ENCODE measurements at places on chromosomes 3 and 15. TPM values are rescaled to one million over a fixed set of nuclear protein-coding genes. Genes with fewer than 3 reads are reported as not detected.

- H3K4me1 ChIP-seq: no peaks in the 10 kb centered on the region
- no peak for DNase-seq
- no peaks in the 10 kb centered on the region for H3K27me3 ChIP-seq
- no peak overlapping the region for H3K4me3 ChIP-seq
- no peak overlapping the region for H3K27ac ChIP-seq
Measured at GRCh38 chr3:13528217-13528867, 20.6 kb upstream of the FBLN2 start.

GRCh38 chr3:157384491-157384890 lies 52.2 kb upstream of the PTX3 start:
- H3K4me3 ChIP-seq: no peak overlapping the region
- no peaks in the 10 kb centered on the region for H3K4me1 ChIP-seq
- no peaks in the 10 kb centered on the region for H3K36me3 ChIP-seq
- no peak for DNase-seq
- H3K27ac ChIP-seq: no peak overlapping the region

- H3K4me1 ChIP-seq: no peaks in the 10 kb centered on the region
- H3K36me3 ChIP-seq: no peaks in the 10 kb centered on the region
- peaks cover 3% of the 10 kb centered on the region for H3K27me3 ChIP-seq
- no peak overlapping the region for H3K4me3 ChIP-seq
- no peak overlapping the region for H3K27ac ChIP-seq
Measured at GRCh38 chr3:133191818-133192217, 153.6 kb downstream of the TMEM108 start.

DNA sequence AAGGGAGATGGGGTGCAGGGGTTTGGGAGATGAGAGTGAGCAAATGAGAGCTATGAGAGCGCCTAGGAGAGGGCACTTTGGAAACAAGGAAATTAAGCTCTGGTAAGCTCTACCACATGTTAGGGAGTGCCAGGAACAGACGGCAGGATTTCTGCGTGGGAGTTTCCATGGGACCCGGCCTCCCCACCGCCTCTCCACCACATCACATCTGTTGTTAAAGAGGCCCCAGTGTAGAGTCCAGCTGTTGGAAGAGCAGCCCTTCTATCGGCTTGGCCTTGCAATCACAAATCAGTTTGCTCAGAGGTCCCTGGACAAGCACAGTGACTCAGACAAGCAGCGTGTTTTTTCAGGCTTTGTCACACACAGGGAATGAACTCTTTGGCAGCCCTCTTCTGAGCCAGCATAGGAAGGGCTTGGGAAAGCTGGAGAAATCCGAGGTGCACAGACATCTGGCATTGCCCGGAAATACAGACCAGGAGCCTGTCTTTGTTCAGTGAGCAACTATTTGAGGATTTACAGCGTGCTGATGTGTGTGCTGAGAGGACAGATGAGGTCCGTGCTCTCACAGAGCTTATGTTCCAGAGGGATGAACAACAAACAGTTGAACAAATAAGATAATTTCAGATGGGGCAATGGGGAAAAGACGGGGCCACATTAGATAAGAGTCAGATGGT lies 370.6 kb upstream of the PROK2 start:
- H3K4me3 ChIP-seq: no peak overlapping the region
- H3K27me3 ChIP-seq: peaks cover 3% of the 10 kb centered on the region
- H3K36me3 ChIP-seq: no peaks in the 10 kb centered on the region
- peaks cover 20% of the 10 kb centered on the region for H3K4me1 ChIP-seq
- no peak for DNase-seq
- H3K27ac ChIP-seq: no peak overlapping the region

Gene SLC25A20
- 5.7 TPM for polyA plus RNA-seq

DNA sequence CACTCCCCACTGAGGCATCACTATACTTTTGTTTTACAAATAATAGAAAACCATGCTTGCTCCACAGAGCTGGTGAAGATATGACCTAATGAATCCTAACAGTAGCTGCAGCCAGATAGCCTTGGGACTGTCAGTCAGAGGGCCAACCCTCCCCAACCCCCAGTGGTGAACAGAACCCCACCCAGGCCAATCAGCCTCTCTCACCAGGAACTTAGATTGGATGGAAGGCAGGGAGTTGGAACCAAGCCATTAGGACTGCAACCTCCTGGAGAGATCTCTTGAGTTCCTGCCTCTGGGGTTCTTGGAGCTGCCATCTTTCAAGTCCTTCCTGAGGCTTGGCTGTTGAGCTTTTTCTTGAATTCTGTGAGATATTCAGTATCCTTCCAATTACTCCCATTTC lies 3.0 kb upstream of the MRPS22 start:
- no peak for DNase-seq
- peaks cover 10% of the 10 kb centered on the region for H3K4me1 ChIP-seq
- H3K27me3 ChIP-seq: no peaks in the 10 kb centered on the region
- H3K4me3 ChIP-seq: no peak overlapping the region

DNA sequence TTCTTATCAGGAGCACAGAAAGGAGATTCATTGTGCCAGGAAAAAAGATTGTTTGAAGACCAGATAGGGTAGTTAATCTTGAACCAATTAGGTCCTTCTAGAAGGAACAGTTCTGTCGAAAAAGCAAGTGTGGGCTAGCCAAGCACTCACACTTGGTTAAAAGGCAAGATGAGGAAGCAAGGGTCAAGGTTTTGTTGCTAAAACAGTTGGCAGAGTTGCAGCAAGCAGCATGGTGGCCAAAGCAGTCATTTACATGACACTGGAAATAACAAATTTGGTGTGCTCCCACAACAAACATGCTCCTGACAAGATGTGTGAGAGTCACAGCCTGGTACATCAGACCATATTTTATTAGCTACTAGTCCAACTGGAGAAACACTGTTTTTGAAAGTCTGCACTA lies 228.0 kb upstream of the CFAP20DC start:
- no peak overlapping the region for H3K4me3 ChIP-seq
- no peaks in the 10 kb centered on the region for H3K4me1 ChIP-seq
- H3K36me3 ChIP-seq: no peaks in the 10 kb centered on the region
- H3K27me3 ChIP-seq: no peaks in the 10 kb centered on the region

All from B cell (primary cell).